ENCODE measurements at places on chromosomes 4 and X.

GRCh38 chr4:37725718-37726117, 39.5 kb upstream of the RELL1 start:
- DNase-seq, result no peak

GRCh38 chr4:103095080-103095479, 4.6 kb downstream of the BDH2 start:
- DNase-seq, result no peak

- DNase-seq, result no peak
Observed at GRCh38 chr4:147355847-147356246, 125.0 kb upstream of the EDNRA start.

DNA sequence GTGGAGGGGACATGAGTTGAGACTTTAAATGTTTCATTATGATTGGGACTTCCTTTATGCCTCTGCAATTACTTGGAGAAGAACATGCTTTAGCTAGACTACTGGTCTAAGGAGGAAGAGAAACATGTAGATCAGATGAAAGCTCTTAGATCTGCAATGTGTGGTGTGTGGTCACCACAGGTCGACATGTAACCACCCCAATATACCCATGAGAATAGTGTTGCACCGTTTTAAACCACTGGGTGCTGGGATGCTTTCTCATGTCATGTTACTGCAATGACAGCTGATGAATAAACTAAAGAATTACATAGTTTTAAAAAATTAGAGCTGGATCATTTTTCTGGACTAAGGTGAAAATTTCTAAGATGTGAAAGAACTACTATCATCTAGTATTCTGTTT, 1039.7 kb downstream of the RAPGEF2 start:
- no peak for DNase-seq

GRCh38 chrX:39149761-39150160, 348.5 kb downstream of the MID1IP1 start:
- peak; percentile 18 for DNase-seq

- no peak for DNase-seq
Observed at GRCh38 chr4:121277194-121278105, 103.4 kb downstream of the QRFPR start.

DNA sequence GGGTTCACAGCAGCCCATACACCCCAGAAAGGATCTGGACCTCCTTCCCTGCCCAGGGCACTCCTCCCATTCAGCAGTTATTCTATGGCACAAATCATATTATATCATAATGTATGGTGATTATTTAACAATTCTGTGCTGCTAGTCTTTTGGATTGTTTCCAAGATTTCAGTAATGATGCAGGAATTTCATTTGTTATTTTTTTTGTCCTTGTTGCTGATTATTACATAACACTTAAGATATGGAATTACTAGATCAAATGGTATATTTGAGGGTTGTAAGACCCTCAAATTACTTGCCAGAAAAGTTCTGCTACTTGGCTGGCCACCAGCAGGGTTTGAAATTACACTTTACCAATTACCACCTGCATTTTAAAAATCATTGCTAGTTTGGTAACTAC, 36.4 kb downstream of the QDPR start:
- no peak for DNase-seq

GRCh38 chrX:87045352-87045751, 472.2 kb upstream of the KLHL4 start:
- no peak for DNase-seq

DNA sequence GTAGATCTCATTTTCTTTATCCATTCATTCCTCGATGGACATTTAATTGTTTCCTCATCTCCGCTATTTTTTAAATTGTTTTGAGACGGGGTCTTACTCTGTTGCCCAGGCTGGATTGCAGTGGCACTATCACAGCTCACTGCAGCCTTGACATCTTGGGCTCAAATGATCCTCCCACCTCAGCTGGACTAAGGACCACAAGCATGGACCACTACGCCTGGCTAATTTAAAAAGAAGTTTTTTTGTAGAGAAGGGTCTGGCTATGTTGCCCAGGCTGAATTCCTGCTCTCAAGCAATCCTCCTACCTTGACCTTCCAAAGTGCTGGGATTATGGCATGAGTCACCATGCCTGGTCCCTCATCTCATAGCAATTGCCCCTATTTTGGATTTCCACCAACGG, 7.0 kb upstream of the TRIML1 start:
- DNase-seq, result no peak

DNA sequence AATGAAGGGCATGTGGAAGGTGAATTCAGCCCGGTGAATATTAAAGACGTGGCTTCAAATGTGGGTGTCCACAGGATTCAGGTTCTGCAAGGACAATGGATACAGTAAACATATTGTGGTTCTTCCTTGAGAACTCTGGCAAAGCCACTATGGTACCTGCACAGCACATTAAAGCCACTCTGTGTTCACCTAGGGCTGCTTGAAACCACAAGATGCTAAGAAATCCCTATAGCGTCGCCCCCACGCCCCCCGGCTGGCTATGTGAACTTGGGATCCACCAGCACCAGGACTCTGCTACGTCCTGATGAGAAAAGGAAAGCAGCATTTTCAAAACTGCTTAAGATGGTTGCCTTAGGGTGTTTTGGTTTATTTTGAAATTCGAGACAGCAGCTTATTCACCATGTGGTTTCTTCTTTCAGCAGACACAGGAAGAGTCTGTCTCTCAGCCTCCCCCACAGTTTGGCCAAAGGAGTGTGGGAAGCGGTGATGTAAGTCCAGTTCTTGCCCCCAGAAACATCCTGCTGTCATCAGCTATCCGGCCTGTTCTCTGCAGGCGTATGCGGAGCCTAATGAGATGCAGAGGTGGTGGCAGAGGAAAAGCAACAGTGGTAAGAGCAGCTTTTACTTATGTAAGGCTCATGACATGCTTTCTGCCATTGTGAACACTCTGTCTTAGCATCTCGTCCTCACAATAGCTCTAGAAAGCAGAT, 111.5 kb downstream of the AFAP1 start:
- peak; percentile 60 for DNase-seq

DNA sequence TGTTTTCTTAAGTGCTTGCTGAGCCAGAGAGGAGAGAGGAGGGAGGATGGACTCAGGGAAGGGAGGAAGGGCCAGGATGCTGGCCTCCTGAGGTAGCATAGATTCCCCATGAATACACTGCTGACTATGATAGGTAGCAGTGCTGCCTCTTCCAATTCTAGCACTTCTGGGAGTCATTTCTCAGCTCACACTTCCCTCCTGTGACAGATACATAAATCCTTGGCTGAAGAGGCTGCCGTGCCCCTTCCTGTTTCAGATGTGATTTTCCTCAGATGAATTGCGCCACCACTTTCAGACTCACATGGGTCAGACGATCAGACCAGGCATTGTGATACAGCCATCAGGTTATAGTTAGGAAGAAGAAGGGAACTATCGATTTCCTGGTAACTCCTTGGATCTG, 22.4 kb downstream of the TSC22D3 start:
- no peak for DNase-seq

- DNase-seq, result no peak
Observed at GRCh38 chrX:110698696-110699095, 96.9 kb downstream of the CHRDL1 start.

DNA sequence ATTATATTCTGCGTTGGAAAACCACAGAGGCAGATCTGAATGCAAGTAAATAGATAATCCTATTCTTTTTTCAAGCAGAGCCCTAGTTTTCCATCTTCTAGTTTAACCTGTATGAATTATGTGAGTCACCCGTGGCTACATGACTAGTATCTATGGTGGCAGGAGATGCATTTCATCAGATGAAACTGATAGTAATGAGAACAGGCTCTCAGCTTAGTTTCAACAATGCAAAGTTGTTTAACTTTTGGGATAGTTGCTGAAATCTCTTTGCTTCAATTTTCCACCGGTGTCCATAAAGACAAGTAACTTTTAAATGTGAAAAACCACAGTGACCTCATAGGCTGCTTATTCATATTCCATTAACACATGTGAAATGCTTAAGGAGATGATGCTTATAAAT, 1317.4 kb upstream of the TENM3 start:
- DNase-seq, result no peak

GRCh38 chr4:186132577-186133242, 28.2 kb downstream of the FAM149A start:
- DNase-seq, result no peak

DNA sequence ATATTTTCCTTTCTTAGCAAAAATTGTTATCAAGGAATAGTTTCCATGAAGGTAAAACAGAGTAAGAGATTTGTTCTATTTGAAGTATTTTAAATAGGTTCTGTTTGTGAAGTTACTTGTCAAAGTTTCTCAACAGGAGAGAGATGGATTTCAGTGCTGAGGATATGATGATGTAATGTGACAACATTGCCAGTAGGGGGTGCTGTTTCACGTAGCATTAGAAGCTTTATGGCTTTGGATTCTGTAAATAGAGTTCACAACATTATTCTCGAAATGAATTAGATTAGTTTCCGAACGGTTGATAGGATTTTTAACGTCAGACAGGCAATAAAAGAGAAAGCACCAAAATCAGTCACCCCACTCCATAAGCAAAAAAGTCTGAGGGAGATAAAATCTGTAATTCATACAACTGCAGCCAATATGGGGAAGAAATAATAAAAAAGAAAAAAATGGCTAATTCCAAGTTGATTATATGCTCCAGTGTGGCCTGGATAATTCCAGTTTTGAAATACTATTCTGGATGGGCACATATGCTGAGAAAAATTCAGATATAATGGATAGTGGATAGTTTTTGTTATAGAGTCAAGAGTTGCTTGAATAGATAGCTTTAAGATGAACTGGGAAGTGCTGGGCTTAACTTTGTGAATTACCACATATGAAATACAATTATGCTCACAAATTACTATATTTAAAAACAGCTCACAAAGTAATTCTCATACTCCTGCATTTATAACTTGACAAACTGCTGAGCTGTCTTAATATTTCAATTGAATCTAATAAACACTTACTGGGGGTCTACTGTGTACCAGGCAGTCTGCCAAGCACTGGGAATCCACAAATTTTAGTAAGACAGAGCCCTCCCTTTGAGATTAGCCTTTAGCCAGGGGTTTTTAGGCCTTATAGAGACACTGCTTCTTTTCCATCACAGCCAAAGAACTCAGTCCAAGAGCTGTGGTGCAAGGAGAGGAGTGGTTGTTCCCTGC, 109.1 kb downstream of the GPAT3 start:
- no peak for DNase-seq

- no peak for DNase-seq
Observed at GRCh38 chrX:119706616-119707015, 13.6 kb upstream of the SEPTIN6 start.

DNA sequence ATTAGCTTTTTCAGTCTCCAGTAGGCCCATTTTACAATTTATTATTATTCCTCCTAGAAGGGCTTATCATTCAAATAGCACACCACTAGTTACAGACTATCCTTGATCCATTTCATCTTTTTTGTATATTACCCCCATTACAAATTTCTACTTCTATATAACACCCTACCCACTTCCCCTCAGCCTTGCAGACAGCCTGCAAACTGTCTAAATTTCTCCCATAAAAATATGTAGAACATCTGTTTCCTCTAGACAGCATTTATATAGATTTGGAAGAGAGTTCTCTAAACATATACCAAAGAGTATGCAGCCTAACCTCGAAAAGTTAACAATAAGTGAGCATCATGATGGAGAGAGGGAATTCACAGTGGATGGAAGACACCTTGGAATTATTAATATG, 30.8 kb downstream of the COMMD8 start:
- DNase-seq, result no peak

- DNase-seq, result no peak
Observed at GRCh38 chr4:44351069-44351468, 97.5 kb downstream of the KCTD8 start.

All from stimulated activated naive CD4-positive, alpha-beta T cell treated with Interleukin-2 at 50 U/mL for 16 hours (primary cell).